ENCODE measurements at places on chromosomes 1 and 21.

GRCh38 chr1:24102961-24103360 lies 9.0 kb downstream of the MYOM3 start:
- DNase-seq, result no peak

GRCh38 chr21:40616377-40616704 lies 230.6 kb downstream of the DSCAM start:
- DNase-seq, result no peak

DNA sequence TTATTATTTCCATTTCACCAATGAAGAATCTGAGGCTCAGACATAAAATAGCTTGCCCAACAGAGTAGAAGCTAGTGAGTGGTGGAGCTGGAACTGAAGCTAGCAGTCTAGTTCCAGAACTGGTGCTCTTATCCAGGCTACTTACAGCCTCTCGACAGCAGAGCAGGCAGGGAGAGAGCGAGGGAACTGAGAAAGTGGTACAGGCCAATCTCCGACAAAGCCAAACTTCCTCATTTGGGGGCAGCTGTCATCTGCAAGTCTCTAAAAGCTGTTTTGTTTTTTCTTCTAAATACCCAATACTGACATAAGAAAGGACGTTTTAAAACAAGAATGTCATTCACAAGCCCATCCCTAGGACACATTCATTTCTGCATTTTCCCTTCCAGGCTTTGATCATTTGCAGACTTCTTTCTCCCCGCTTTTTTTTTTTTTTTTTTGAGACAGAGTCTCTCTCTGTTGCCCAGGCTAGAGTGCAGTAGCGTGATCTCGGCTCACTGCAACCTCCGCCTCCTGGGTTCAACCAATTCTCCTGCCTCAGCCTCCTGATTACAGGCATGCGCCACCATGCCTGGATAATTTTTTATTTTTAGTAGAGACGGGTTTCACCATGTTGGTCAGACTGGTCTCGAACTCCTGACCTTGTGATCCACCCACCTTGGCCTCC lies 20.0 kb downstream of the YIPF1 start:
- DNase-seq, result peak; percentile 6

DNA sequence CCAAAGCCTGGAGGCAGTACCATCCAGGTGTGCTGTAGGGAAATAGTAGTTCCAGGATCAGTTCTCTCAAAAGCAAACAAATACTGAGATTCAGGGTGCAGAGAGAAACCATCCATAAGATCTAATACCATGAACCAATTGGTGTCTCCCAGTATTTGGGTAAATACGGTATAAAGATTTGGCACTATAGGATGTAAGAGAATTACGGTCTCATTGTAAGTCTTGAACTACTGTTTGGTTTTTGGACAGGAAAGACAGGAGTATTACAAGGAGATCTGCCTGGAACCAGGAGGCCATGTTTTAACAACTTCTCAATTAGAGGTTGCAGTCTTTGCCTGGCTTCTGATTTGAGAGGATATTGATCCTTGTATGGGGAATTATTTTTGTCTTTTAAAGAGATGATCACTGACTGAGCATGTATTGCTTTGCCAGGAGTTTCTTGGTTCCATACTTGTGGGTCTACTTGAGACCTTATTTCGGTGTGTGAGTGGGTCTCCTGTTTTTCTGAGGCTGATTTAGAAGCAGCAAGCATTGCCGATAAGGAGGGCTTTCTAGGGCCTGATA lies 10.2 kb downstream of the AADACL4 start:
- no peak for DNase-seq

GRCh38 chr1:143660354-143660941 lies 311.3 kb downstream of the FAM72C start:
- DNase-seq, result no peak

DNA sequence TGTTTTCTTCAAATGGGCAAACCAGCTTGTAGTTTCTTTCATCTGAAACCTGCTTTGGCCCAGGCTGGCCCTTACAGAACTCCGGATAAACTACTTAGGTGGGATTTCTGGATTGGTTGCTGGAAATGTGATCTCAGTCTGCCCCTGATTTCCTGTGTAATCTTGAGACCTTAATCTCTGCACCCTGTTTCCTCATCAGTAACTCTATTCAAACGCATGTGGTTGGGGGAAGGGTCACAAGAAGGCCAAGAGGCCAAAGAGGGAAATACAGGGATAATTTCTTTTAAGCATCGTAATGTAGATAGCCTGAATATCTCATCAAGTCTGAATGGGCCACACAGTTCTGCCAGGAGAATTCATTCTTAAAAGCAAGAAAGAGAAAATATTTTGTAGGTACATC lies 483.6 kb downstream of the LTN1 start:
- no peak for DNase-seq

- no peak for DNase-seq
Measured at GRCh38 chr1:64856553-64856952, 109.8 kb downstream of the JAK1 start.

GRCh38 chr1:197481101-197481500 lies 213.0 kb downstream of the CRB1 start:
- DNase-seq, result no peak

- no peak for DNase-seq
Measured at GRCh38 chr1:112048421-112048820, 59.0 kb upstream of the KCND3 start.

GRCh38 chr1:214341932-214342331 lies 61.0 kb downstream of the SMYD2 start:
- DNase-seq, result no peak

GRCh38 chr21:45248301-45248892 lies 39.3 kb downstream of the POFUT2 start:
- DNase-seq, result no peak

DNA sequence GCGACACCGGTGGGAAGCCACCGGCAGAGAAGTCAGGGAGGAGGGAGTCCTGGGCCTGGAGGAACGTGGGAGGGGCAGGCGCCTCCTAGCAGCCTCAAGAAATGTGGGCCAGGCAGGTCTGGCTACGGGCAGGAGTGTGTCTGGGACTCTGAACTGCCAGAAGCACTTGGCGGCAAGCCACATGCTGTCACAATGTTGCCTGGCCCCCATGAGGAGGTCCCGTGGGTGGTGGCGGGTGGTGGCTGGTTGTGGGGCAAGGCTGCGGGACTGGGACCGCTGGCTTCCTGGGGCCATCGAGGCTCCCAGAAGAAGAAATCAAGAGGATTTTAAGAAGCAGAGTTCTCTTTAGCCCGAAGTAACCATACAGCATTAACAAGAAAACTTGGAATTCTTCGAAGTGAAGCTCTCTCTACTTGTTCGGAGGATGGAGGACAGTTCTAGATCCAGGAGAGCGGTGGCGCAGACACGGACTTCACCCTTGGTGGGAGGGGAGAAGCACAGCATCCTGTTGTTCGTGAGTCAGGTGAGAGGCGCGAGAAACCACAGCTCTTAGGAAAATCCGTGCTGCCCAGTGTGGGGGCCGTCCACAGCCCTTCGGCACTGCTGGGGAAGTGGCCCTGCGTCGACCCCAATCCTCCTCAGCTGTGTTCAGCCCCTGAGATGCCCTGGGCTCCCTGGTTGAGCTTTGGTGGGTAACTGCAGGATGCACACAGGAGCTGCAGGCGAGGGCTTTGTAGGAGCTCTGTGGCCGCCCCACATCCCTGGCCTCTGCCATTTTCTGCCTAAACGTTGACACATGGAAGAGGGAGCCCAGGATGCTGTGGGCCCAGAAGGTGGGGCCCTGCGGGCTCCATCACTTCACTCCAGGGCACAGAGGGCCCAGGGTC lies 12.4 kb downstream of the SKI start:
- peak; percentile 38 for DNase-seq

GRCh38 chr1:235525314-235525713 lies 21.1 kb upstream of the B3GALNT2 start:
- no peak for DNase-seq

DNA sequence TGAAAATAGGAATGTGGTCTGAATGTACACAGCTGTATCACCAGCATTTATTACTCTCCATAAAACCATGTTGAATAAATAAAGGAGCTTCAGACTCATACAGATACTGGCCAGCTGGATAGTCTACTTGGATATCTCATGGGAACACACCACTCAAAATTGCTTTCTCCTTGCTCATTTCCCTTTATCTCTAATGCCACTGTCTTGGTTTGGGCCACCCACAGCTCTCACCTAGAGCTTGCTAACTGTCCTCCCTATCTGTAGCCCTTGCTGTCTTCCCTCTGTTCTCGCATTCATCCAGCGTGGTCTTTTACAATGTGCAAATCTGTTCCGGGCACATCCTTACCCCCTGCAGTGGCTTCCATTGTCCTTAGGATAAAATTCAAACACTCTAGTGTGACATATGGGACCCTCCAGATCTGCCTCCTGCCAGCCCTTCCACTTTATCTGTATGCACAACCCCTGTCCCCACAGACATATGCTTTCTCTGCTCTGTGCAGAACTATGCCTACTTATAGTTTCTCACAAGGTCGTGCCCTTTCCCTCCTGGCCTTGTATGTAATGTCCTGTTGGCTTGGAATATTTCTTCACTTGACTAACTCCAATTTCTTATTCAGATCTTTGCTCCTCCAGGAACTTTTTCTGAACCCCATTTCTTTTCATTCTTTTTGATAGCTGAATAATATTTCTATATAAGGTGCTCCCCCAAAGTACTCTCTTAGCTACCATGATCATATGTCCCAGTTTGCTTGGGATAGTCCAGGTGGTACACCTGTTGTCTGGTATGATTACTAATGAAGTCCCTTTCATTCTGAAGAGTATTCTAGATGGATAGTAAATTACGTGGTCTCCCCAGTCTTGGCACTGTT lies 2.9 kb downstream of the FLVCR1 start:
- no peak for DNase-seq

DNA sequence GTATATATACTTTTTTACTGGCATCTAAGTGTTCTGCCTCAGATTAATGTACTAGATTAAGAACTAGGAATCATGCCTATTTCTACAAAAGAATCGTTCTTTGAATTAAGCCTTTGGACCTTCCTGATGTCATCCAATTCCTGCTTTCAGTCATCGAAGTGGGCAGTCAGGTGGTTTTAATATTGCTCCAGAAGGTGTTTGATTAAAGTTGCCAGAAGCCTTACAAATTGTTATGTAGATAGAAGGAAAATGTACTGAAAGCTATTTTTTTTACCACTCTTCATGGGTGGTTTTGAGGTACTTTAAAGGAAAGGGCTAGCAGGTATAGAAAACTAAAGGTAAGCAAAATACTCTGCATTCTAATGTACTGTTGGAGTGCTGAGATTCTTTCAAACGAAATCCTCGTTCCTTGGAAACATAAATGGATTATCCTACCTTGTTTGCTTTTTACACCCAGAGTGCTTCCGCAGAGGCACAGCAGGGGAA lies 716 bp downstream of the CTBS start:
- no peak for DNase-seq

GRCh38 chr1:171457412-171457811 lies 27.9 kb upstream of the PRRC2C start:
- DNase-seq, result no peak

DNA sequence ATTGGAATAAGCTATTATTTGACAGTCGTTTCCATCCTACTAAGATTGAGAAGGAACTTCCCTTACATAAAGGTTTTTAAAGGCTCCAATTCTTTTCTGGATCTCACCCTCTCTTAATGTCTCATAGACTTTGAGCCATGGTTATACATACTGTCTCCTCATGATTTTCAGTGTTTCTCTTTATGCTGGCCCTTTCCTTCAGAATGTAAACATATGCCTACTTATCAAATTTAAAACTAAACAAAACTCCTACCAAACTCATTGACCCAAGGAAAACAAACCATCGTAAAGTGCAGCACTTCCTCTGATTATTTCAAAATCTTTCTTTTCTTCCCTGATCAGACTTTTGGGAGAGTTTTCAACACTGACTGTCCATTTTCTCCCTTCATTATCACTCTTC lies 163.4 kb upstream of the DPYD start:
- no peak for DNase-seq

DNA sequence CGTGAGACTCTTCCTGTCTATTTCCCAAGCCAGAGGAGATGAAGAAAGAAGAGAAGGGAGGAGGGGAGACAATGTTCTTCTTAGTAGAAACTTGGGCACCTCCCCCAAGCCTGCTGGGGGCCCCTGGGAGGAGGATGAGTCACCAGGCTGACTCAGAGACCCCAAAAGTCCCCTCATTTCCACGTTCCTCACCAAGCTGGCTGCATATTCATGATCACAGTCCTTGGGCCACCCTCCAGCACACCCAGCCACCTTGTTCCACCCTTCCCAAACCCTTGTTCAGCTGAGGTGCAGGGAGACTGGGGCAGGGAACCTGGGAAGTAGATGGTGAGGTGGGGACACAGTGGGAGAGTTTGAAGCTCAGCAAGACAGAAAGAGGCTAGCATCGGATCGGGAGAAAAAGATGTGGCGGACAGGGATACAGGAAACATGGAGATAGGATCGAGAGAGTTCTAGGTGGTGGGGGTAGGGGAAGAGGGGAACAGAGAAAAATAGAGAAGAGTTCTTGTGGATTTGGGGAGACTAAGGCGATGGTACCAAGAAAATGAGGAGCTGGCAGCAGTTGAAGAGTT lies 712 bp downstream of the RAB13 start:
- no peak for DNase-seq

DNA sequence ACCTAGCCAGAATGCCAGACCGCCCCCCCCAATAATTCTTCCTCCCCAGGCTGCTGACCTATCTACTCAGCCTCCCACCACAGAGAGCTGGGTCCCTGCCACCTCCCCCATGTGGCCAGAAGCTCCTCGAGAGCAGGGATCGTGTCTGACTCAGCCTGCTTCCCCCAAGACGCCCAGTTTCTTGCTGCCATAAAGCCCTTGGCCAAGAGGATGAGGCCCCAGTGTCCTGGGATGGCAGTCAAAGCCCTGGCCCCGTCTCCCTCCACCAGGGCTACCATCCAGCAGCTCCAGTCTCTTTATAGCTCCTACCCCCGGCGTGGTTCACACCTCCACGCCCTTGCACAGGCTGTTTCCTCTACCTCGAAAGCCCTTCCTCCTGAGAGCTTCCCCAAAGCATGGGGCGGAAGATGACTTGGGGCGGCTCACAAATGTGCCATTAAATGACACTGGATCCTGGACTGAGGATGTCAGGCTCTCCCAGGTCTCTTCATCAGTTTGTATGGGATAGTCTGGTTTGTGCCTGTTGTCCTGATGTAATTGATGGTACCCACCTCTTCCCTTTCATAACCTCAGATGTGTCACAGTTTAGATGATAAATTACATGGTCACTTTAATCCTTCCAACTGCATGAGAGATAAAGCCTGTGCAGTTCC lies 13.2 kb downstream of the ADGRB2 start:
- DNase-seq, result no peak

- DNase-seq, result peak; percentile 33
Measured at GRCh38 chr1:155859881-155860871, 809 bp downstream of the SYT11 start.

DNA sequence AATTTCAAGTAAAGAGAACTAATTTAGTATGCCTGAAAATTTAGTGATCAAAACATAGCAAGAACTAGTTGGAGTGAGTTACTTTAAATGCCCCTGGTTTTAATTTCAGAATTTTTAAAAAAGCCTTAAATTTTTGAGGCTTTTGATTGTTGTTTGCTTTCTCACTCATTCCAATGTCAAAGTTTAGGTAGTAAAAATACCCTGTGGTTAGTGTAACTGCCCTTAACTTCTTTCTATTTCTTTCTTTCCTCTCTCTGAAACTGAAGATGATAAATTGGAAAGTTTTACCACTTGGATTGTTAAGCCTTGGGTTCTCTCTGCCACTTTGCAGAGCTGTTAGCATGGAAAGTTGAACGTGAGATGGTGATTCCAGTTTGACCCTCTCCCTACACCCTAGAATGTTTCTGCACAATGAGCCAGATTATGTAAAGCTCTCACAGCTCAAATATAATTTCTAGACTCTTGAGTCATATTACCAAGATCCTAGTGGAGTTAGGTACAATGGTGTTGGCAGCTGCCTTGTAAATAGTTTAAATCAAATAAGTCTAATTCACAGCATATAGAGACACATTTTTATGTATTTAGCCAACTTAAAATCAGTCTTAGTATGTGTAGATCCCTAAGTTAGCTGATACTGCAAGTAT lies 192.4 kb upstream of the SGIP1 start:
- DNase-seq, result no peak
